GM03348 (cell line): ENCODE measurements at places on chromosomes 7 and 10.

DNA sequence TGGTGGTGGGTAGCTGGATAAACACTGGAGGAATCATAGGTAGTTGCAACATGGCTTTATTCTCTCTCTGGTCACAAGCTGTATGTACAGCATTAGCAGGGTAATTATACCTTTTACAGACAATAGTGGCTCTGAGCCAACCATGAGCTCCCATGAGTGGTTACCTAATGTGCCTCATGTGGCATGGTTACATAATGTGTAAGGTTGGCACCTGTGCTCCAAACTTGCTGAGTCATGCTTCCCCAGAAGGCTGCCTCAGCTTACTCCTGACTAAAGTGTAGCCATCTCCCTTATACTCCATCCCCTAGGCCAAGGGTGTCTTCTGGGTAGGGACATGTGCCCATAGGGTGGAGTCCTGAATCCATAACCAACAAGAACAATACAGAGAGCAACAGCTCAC lies 345.3 kb upstream of the SEMA3C start:
- DNase-seq = no peak

GRCh38 chr10:24915304-24915703 lies 37.1 kb downstream of the PRTFDC1 start:
- no peak for DNase-seq

DNA sequence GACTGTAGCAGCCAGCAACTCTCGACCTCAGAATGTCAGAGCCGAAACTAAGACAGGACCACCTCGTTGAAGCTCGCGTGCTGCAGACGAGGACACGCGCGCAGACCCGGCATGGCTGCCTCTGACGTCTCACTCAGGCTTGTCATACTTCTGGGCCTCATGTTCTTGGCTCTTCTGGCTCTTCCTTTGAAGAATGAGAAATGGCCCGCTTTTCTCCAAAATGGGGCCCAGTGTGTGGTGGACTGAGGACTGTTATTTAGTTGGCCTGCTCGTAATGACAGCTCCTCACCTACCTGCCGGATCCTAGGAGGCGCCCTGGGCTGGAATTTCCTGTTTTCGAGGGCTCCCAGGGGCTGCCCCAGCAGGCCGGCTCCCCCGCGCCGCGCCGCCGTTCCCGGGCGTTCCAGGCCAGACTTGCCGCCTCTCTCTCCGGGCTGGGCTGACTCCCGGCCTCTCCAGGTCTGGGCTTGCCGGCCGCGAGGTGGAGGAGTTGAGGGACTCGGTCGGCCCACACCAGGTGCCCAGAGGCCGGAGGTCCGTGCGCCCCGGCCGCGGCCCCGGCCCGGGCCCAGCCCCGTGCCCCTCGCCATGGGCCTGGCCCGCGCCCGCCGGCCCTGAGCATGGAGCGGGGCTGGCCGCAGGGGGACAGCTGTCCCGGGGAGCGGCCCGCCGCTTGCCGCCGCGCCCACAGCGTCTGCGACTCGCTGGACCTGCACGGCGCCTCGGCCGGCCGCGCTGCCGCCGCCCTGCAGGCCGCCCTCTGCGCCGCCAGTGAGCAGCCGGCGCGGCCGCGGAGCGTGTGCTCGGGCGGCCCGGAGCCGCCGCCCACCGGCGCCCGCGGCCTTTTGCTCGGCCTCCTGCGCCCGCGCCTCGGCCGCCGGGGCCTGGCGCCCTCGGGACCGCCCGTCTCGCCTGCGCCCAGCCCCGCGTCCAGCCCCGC lies 28.1 kb downstream of the AGAP3 start:
- peak; percentile 50 for DNase-seq

DNA sequence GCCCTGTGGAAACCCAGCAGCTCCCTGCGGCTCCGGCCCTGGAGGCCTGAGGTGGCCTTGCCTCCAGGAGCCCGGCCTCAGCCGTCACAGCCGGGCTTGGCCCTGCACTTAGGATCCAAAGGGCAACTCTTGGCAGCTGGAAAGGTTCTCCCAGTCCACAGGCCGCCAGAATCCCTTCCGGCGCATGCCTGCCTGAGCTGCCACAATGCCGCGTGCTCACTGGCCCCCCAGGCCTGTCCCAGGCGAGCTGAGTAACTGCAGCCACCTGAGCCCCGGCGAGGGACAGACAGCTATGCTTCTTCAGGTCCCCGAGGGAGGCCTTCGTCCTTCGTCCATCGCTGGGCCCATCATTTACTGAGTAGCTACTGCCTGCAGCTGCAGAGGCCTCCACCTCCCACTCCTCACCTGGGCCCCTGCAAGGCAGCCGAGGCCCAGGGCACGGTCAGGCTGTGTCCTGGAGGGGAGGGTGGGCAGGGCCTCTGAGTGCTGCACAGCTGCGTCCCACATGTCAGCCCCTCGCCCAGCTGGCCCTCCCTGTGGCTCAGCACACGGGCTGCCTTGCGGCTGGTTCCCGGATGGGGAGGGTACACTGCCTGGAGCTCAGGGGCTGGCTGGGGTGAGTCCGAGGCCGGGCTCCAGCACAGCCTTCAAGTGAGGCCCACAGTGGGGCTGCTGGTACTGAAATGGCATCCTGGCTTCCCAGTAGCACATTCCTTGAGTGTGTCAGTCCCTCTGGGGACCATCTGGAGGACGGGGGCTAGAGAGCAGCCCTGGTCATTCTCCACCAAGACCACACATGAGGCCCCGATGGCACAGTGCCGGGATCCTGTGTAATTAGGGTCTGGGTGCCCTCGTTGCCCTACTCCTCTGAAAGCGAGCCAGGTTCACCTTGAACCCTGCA lies 172.5 kb downstream of the ELFN1 start:
- no peak for DNase-seq

- DNase-seq = no peak
Observed at GRCh38 chr7:132041108-132041507, 484.7 kb upstream of the PODXL start.

GRCh38 chr10:12958546-12959110 lies 42.9 kb downstream of the CCDC3 start:
- no peak for DNase-seq

DNA sequence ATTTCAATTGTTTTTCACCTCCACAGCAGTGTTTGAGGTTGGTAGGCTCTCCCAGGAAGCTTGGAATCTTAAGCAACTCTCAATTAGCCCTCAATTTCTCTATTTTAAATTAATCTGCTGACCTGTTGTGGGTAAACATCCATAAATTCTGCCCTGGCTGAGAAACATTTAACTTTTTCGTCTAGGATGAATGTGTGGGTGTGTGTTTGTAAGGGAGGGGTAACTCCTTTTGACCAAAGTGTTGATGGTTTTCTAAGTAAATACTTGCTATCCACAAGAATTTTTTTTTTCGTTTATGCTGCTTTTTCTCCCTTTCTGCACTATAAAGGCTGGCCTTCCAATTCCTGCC lies 973 bp downstream of the PPP3CB start:
- DNase-seq = peak; percentile 26

DNA sequence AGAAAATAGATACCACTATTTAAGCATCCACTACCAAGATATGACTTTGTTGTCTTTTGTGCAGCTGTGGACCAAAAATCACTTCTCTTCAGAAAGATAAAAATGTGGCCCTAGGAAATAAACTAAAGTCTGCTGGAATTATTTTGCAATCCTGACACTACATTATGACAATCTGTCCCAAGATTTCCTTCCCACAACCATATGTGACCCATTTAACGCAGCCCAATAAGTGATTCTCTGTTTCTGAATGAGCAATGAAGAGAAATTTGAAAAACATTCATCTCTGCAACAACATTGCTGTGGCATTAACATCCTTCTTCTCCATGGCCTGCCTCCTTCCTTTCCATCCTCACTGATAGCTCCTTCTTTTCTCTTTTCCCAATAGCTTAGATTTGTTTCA lies 212.0 kb downstream of the TSPAN12 start:
- no peak for DNase-seq

GRCh38 chr10:21475393-21475792 lies 50.1 kb downstream of the SKIDA1 start:
- no peak for DNase-seq

DNA sequence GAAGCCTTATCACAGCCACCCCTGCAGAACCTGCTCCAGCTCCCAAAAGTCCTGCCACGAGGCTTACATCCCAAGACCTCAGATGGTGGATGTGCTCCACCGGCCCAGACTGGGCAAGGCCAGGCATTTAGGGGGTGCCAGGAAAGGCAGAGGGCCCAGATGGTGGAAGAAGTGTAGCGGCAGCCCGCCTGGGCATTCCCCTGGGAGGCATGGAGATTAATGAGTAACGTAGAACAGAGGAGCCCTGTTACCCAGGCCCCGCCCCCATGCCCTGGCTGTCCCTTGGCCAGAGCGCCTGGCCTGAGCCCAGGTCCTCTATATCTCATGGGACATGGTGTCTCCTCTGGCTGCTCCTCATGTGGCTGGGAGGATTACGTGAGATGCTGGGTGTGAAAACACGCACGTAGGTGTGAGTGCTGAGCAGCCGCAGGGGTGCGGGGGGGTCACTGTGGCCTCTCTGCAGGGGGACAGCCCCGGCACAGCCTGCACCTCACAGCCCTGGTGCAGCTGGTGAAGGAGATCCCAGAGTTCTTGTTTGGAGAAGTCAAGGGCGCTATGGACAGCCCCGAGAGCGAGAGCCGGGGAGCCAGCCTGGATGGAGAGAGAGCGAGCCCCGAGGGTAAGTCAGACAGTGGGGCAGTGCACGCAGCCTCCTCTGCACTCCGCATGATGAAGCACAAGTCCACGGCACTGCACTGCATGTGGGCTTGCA lies 52.9 kb downstream of the ZNF467 start:
- DNase-seq = no peak

- DNase-seq = no peak
Observed at GRCh38 chr10:78524342-78524741, 490.7 kb downstream of the RPS24 start.

- DNase-seq = no peak
Observed at GRCh38 chr7:70837589-70837988, 294.4 kb upstream of the GALNT17 start.

DNA sequence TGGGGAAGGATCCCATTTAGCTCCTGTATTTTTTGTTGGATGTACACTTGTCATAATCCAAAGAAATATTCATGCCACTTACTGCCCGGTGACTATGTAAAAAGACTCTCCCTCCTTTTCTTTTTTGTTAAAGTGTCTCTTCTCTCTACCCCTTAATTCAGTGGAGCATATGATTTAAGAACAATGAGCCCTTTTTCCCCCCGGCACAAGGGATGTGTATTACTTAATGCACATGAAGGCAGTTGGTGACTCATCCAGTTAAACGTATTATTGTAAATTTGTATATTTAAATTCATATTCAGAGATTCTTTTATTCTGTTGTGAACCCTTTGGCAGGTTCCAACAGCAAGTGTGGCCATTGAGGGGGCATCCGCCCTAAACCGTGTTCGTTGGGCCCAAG lies 241.9 kb downstream of the SLC25A13 start:
- no peak for DNase-seq

GRCh38 chr7:21819048-21819447 lies 126.7 kb downstream of the CDCA7L start:
- DNase-seq = no peak

DNA sequence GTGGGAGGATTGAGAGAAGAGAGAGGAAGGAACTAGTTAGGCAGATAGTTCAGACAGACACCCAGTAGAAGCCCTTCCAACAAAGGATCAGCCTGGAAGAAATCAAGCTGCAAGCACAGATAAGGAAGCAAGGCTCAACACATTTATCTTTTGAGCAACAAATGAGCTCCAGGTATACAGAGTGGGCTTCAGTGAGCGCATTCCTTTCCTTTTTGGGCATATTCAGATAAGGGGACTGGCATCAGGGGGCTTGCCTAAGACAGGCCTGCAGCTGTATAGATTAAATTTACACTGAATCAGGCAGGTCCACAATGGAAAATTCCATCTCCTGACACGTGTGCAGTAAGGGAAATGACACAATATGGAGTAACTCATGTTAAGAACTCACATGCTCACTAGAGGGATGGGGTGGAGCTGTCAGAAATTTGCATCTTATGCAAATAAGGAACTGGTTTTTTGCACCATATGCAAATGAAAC lies 147.2 kb downstream of the AKR1D1 start:
- no peak for DNase-seq

DNA sequence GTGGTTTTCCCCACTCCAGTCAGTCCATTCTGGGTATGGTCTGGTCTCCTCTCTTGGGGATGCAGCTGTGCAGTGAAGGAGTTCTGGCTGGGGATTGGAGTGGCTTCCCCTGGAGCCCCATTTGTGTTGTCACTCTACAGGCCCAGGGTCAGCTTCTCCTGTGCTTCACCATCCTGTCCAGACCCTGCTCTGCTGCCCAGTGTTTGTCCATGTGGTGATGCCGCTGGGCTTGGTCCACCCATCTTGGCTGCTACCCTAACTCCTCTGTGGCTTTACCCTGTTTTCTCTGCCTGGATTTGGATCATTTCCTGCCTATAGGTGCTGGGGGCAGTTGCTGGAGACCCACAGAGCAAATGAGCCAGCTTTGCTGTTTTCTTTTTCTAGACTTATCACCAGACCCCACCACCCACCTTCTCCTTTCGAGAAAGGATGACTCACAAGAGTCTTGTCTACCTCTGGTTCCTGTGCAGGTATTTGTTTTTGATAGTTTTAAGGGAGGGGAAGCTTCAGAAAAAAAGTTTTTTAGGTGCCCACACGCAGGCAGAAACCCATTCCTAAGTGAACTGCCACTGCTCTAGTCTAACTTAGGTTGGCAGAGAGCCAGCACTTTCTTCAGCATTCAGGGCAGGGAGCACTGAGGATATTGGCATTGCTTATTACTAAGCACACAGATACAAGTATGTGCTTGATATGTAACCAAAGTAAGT lies 8.5 kb downstream of the ZDHHC16 start:
- no peak for DNase-seq

DNA sequence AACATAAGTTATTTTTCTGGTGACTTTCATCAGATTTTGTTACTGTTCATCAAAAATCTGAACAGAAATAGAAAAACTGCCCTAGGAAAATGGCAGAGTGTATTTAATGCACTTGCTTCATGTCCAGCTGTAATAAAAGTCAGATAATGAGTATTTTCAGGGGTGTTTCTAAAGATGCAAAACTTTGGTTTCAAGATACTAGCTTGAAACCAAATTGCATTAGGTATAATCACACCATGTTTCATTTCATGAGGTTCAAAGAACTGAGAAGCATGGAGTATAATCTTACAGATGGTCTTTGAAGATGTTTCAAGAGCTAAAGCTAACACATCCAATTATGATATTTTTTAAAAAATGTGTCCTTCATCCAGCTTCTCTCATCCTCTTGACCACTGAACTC lies 128.9 kb downstream of the NRCAM start:
- no peak for DNase-seq

GRCh38 chr7:85509476-85509875 lies 322.6 kb upstream of the SEMA3D start:
- no peak for DNase-seq

DNA sequence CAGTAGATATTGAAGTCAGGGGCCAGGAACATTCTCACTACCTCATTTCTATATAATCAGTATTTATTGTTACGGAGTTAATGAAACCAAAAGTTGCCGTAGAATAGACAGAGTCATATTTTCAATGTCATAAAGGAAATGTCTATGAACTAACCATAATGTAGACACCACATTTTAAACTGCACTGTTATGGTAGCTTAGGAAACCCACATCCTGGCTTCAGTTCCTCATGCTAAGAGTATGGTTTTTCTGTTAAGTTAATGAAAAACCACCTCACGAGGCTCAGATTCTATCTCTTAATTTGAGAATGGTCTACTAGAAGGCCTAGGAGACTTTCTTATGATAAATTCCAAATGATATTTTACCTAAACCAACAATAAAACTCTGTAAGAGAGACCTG lies 166.5 kb downstream of the TMEM26 start:
- no peak for DNase-seq

GRCh38 chr7:41940760-41941343 lies 238.0 kb upstream of the INHBA start:
- peak; percentile 82 for DNase-seq

- no peak for DNase-seq
Observed at GRCh38 chr7:138079137-138079536, 2.9 kb downstream of the AKR1D1 start.
